ENCODE measurements at places on chromosomes 3 and 15.

DNA sequence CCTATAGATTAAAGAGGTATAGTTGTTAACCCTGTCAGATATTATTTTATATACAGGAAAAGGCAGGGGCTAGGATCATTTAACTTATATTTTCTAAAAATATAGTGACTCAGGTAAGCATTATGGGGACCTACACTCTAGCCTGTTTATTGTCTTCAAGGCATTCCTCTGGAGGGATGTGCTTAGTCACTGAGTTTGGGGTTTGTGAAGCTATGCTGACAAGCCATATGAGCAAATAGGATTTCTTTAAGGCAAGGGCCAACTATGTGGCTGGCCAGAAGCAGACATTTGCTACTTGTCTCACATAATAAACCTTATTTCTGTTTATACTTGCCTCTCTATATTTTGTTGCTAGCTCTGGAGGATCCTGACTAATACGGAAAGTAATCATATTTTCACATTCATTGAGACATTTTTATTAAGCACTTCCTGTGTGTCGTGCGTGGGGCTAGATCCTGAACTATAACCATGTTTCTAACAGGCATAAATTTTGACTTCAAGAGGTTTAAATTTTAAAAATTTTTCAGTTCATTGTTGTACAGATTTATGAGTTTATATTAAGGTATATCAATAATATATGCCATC, 153.4 kb downstream of the OTOL1 start:
- DNase-seq = no peak

GRCh38 chr3:189577050-189577951, 53.9 kb upstream of the TP63 start:
- DNase-seq = no peak

DNA sequence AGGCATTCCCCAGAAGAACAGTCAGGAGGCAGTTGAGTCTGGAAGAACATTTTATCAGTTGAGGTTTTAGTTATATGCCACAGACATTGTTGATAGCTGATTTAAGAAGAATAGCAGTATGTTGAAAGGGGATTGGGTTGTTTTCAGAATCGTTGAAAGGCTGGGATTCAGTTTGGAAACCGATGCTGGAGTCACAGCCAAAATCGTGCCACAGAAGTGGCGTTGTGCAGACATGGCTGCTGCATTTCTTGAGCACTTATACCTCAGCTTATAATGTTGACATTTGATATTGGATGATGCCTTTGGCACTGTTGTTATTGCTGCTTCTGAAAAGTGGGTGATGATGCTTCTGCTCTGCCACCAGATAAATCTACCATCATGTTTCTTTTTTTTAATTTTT, 16.1 kb downstream of the SLMAP start:
- no peak for DNase-seq

- DNase-seq = no peak
Measured at GRCh38 chr3:115838786-115839185, 215.5 kb downstream of the GAP43 start.

GRCh38 chr3:103025880-103026279, 591.1 kb downstream of the ZPLD1 start:
- no peak for DNase-seq

DNA sequence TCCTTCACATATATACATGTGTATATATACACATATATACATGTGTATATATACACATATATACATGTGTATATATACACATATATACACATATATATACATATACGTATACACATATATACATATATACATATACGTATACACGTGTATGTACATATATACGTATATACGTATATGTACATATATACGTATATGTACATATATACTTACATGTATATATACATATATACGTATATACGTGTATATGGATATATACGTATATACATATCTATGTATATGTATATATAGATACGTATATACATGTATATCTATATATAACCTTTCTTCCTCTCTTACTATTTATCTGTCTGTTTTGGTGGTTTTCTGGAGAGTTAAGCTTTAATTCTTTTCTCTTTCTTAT, 114.8 kb downstream of the NR2E3 start:
- DNase-seq = no peak

- DNase-seq = no peak
Measured at GRCh38 chr15:47993051-47993450, 127.7 kb upstream of the SLC24A5 start.

GRCh38 chr3:12369029-12369428, 80.2 kb downstream of the PPARG start:
- DNase-seq = no peak

DNA sequence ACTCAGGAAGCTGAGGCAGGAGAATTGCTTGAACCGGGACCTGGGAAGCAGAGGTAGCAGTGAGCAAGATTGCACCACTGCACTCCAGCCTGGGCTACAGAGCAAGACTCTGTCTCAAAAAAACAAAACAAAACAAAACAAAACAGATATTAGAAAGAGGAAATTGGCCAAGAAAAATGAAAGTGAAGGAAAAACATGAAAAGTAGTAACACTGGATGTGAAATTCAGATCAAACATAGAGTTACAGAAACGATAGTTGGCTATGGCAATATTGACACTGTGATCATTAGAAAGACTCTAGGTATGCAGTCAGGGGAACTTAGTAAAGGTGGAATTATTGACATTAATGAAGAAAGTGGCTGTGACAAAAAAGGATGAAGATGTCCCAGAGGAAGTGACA, 13.2 kb upstream of the TIPARP start:
- no peak for DNase-seq

- no peak for DNase-seq
Measured at GRCh38 chr3:155938409-155938808, 68.0 kb downstream of the GMPS start.

DNA sequence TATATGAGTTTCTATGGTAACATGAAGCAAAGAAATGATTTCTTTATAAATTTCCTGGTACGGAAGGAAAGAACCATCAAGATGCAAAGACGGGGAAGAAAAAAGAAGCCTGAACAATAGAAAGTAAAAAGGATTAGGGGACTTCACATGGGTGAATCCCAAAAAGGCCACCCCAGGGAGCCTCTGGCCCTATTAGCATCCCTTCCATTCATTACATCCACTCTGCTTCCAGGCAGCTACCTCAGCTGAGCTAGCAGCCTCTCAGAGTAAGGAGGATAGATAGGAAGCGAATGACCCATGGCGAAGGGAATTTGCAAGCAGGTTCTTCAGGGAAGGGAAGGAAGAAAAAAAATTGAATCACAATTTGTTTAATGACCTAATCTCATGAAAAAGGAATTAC, 81.6 kb downstream of the GABRB3 start:
- DNase-seq = no peak

- DNase-seq = no peak
Measured at GRCh38 chr3:64390893-64391292, 165.6 kb upstream of the PRICKLE2 start.
